ENCODE measurements at places on chromosomes 12 and 14.
A peak's percentile ranks its signal among the peaks of the same experiment; 100 is the strongest.

DNA sequence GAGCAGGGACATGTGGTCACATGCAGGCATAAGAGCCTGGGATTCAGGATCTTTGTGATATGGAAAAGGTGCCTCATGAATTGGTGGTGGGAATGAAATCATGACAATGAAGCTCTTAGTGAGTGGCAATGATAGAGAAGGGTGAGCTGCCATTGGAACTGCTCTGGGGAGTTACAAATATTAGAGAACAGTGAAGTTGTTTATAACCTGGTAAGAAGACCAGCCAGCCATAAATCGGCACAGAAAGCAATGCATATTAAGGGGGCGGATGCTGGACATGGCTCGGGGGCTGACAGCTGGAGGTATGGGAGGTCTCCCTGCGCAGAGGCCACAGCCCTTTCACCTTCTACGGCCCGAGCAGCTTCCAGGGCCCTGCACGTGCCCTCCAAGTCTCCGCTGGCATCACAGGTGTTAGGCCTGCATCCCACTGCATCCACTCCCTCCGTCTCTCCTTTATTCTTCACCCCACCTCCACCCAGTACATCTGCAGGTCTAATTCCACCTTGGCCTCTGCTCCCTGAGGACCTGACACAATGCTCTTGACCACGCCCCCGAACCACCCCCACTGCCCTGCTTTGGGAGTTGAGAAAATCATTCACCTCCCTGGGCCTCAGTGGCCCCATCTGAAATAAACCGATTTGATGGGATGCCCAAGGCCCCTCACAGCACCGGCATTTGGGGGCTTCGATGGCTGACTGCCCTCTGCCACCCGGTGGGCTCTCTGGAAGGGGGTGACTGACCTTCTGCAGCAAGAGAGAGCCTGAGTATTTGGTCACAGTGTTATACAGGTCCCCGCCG is 4.1 kb downstream of the CACNA2D4 start:
- no peak for DNase-seq

DNA sequence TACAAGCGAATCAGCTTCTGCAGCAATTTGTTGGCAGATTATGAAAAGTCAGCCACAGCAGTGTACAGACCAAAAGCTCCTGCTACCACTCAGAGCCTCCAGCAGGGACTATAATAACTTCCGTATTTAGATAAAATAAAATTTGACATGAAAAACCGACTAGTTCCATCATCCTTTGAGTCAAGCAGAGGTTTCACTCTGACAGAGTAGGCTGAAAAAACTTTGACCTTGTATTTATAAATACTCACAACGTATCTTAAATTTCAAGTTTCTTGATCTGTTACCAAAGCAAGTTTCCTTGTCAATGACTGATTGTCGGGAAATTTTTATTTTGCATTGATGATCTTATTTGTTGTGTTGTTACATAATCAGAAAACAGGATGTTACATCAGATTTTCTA is 283.4 kb downstream of the DAD1 start:
- no peak for DNase-seq

DNA sequence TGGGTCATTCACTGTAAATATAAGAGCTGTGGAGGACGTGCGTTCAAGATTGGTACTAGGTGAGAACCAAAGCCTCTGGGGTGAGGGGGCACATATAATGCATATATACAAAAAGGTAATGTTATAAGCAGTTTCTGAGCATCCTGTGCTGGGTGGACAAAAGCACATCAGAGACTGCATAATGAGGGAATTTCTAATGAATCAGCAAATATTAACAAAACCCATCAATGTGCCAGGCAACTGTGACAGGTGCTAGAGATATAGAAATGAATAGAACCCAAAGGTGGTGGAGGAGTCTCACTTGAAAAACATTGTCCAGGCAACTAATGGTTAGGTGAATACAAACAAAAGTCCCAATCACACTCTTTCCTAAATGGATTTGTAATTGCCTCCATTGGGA is 74.7 kb downstream of the GPR65 start:
- DNase-seq = no peak

DNA sequence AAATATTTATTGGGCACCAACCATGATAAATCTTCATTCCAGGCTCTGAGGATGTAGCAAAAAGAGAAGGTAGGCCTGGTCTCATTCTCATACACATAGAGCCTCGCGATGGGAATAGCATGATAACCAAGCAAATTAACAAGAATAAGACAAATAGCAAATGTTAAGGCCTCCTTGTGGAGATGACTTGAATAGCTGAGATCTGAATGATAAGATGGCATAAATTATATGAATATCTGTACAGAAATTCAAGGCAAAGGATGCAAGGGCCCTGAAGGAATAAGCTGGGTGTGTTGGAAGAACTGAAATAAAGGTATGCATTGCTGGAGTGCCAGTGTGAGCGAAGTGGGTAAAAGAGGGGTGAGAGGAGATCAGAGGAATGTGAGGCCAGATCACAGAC is 114.8 kb downstream of the ALX1 start:
- DNase-seq = no peak

DNA sequence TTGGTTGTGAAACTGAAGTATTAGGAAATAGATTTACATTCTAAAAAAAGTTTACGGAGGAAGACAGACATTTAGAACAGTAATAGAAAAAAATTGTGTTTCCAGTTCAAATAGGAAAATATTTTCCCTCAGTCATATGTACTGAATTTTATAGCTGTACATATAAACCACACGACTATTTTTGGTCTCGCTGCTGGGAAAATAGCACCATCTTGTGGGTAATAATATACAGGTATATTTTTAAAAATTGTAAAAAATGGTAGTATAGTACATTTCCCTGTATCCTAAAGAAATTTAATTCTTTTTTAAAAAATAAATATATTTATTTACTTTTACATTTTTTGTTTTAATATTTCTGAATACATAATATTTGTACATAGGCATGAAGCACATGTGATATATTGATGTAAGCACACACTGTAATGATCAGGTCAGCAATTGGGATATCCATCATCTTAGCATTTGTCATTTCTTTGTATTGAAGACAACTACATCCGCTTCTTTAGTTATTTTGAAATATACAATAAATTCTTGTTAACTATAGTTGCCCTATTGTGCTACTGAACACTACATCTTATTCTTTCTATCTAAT is 168.6 kb downstream of the ALX1 start:
- DNase-seq = no peak

GRCh38 chr12:3735432-3735831 is 17.5 kb downstream of the CRACR2A start:
- DNase-seq = no peak

- DNase-seq = no peak
Measured at GRCh38 chr12:15787778-15788177, 1.4 kb downstream of the EPS8 start.

DNA sequence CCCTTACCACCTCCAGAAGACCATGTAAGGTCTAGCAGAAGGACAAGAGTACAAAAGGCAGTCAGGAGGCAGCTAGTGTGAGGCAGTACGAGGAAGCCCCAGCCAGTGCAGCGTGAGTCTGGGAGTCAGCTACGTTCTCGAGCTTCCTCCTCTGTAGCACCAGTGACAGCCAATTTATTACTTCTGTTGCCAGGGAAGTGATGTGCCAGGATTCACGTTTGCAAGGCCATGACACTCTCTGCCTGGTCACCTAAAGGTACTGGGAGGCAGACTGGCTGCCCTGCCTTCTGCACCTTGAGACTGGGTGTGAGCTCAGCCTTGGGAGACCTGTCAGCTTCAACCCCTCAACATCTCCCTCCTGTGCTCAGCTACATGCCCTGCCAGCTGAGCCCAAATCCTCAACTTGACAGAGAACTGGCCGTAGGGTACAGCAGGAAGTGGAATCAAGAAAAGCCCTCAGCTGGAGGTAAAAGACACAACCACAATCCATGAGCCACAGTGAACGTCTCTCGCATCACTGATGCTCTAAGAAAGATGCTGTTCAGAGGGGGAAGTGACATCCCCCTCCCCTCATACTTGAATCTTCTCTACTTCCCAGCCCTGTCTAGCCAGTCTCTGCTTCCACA is 182.5 kb upstream of the RGS6 start:
- DNase-seq = peak; percentile 30

- DNase-seq = no peak
Measured at GRCh38 chr14:101234244-101234937, 326.9 kb upstream of the DIO3 start.

GRCh38 chr12:8987163-8987562 is 2.2 kb upstream of the KLRG1 start:
- DNase-seq = peak; percentile 20

- DNase-seq = no peak
Measured at GRCh38 chr12:8644345-8645248, 18.0 kb downstream of the MFAP5 start.

GRCh38 chr12:5807514-5808219 is 137.4 kb downstream of the ANO2 start:
- no peak for DNase-seq

DNA sequence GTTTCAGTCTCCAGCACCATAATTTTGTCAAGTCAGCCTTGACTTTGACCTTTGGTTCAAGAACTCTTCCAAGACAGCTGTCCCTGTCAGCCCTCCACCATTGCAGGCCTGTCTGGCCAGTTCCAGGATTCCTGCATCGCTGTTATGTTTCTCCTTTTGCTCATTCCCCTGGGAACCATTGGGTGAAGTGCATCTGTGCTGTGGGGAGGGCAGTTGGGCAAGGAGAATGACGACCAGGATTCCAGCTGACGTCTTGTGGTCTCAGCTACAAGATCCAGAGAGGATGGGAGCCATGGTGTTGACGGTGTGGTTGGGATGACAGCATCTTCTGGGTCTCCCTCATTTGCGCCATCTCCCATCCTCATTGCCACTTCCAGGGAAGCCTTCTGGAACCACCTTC is 45.9 kb upstream of the SLC24A4 start:
- no peak for DNase-seq

DNA sequence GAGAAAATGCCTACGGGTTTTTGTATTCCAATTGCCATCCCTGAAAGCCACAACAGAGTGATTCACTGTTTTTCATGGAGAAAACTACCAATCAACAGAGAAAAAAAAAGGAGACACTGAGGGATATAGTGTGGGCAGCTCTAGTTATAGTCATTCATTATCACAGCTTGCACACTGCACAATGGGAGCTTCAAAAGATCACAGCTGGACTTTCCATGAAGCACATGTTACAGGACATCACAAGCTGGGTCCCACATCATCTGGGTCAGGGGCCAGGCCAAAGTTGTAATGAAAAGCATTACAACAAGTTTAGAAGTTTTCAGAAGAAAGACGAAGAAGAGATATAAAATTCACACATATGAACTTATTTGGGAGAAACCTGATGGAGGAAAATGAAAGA is 41.5 kb downstream of the RERG start:
- DNase-seq = no peak

- DNase-seq = no peak
Measured at GRCh38 chr14:68805414-68805813, 12.5 kb upstream of the ZFP36L1 start.

DNA sequence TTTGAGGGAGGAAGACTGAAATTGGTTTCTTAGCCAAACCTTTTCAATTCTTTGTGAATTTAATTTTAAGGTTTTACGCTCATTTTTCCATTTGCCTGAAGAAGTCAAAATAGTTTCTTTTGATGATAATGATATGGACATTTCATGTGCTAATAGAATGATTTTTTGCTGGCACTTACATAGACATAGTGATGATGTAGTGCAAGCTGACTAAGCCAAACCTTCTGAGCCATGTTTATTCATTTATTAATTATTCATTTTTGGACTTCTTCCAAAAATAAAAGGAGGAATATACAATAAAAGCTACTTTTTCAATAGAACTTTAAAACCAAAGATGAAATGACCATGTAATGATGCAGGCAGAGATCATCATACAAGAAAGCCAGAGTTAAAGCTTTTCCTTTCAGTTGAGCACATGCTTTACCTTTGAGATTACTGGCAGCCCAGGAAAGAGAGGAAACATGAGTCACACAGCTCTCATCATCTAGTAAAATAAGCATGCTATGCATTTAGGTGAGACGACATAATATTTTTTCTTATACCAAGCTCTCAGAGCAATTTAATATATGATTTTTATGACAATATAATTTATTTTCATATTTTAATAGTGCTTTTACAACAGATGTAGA is 24.8 kb downstream of the KCNA1 start:
- DNase-seq = no peak

DNA sequence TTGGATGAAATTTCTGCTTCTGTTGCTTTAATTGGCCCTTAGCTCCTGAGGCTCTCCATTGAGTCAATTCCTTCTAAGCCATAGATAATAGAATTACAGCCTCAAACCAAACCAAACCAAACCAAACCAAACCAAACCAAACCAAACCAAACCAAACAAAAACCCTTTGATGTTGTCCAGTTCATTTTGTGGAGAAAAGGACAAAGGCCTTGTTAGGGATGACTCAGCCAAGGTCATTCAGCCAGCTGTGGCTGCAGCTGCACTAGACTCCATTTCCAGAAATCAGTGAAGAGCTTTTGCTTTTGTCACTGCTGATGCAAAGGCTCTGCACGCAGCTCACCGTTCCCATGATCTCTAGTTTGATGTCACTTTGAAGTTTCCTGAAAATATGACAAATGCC is 82.2 kb upstream of the RMST start:
- DNase-seq = no peak

DNA sequence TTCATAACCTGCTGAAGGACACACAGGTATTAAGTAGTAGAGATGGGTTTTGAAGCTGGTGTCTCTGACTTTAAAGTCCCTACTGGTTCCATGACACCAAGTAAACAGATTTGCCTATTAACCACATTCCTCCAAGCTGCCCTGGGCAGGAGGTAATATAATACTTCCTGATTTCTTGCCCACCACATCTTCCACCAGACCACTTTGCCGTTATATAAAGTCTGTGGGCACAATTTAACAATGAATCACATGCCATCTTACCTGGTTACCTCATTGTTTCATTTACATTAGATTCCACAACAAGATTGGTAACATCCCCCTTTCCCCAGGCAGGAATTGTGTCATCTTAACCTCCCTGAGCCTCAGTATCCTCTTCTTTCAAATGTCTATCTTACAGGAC is 900 bp upstream of the LRRC23 start:
- no peak for DNase-seq

GRCh38 chr12:64968989-64969819 is 144.8 kb downstream of the TBC1D30 start:
- DNase-seq = no peak

DNA sequence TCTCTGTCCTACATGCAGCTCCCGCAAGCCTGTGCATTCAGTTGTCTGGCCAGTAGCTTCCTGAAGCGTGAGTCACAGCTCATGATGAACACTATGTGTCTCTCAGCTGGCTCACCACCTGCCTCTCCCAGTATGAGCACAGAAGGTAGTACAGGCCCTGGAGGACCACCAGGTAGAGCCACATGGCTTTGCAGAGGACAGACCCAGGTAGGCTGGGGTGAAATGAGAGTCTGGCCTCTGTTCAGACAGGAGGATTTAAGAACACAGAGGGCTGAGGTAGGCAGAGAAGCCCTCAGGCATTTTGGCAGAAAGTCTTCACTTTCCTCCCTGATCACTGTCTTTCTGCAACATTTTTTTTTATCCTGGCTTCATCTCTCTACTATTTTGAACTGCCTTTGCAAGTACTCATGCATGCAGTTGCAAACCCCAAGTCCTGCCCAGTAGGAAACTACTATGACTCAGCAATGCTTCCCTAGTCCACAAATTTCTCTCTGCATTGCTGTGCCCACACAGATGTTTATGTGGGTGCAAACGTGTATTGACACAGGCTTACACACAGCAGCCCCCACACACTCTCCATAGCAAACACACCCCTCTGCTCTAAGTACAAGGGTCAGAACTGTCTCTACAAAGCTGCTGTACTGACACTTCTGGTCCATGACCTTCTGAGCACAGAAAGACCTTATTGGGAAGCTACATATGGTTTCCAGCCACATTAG is 7.2 kb upstream of the SDR9C7 start:
- DNase-seq = peak; percentile 53

- DNase-seq = no peak
Measured at GRCh38 chr12:15278816-15279658, 43.3 kb upstream of the PTPRO start.

GRCh38 chr12:31033681-31034080 is 40.0 kb upstream of the DDX11 start:
- no peak for DNase-seq
